ENCODE measurements at places on chromosomes 12 and 14. TPM values are rescaled to one million over a fixed set of nuclear protein-coding genes. Genes with fewer than 3 reads are reported as not detected.

DNA sequence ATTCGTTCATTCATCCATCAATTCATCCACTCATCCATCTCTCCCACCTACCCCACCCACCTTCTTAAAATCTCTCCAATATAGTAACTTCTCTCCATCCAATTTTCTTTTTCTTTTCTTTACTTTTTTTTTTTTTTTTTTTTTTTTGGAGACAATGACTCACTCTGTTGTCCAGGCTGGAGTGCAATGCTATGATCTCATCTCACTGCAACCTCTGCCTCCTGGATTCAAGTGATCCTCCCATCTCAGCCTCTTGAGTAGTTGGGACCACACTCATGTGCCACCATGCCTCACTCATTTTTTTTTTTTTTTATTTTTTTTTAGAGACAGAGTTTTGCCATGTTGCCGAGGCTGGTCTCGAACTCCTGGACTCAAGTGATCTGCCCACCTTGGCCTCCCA, 118.4 kb downstream of the SUDS3 start:
- no peak for DNase-seq

- DNase-seq, result no peak
Observed at GRCh38 chr12:66144791-66145754, 14.5 kb upstream of the LLPH start.

- peak; percentile 17 for DNase-seq
Observed at GRCh38 chr14:92540472-92541048, 27.0 kb downstream of the RIN3 start.

GRCh38 chr14:22854963-22855724, 16.4 kb upstream of the LRP10 start:
- DNase-seq, result no peak

DNA sequence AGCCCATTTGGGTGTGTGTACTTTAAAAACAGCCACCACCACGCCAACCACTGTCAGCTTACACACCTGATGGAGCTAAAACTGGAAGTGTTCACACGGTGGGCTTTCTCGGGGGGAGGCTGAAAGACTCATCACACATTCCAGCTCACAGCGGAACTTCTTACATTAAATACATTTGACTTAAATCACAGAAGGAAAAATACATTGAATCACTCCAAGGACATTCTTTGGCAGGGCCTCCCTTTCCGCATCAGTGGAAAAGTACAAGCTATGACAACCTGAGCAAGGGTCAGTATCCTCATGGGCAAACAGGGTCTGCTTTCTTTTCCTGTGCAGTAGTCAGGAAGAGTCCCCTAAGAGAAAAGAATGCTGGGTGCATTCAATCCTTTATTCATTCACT, 31.0 kb upstream of the TC2N start:
- DNase-seq, result no peak

GRCh38 chr12:32039917-32040575, 66.6 kb upstream of the BICD1 start:
- no peak for DNase-seq

GRCh38 chr12:10395390-10395998, 5.7 kb upstream of the KLRK1 start:
- no peak for DNase-seq

GRCh38 chr14:68359022-68359836, 433.6 kb downstream of the ZFP36L1 start:
- DNase-seq, result peak; percentile 70

GRCh38 chr12:57235017-57235727, 5.7 kb downstream of the SHMT2 start:
- DNase-seq, result peak; percentile 68

DNA sequence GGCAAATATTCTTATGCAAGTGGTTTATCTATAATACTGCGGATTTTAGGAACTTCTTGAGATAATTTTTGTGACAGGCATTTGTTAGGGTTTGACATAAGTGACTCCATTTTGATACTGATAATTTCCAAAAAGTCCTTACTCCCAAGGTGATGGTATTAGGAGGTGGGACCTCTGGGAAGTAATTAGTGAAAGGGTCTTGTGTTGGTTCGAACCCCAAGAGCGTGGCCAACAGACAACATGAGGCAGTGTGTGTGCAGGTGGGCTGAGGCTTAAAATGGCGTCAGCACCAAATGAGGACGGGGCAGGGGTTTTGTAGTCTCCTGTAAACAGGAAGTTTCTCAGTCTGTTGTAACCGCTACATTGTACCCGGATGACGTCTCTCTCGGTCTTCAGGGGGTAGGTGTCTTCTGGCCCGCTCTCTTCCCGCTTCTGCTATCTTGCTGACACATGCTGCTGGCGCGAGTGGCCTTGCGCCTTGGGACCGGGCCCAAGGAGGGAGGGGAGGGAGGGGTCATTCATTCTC, 1.7 kb upstream of the C12orf43 start:
- DNase-seq, result no peak

DNA sequence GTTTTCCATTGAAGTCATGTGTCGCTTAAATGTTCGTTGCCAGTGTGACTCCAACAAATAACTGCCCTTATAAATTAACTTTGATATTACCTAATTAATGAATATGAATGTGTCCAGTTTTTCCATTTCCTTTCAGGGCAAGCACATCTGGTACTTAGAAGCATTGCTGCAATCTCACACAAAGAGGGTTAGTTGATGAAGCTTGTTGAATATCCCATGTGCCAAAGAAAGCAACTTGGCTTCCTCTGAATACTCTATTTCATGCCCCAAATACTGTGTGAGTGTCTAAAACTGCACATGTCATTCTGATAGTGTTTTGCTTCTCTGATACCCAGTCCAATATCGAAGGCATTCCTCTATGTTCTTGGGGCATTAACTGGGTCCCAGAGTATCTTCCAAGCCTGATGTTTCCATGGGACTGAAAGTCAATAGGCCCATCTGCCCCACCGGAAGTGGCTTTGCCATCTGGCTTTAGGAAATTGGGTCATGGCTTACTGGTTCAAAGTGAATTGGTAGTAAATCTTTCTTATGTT, 75.8 kb upstream of the CNTN1 start:
- no peak for DNase-seq

DNA sequence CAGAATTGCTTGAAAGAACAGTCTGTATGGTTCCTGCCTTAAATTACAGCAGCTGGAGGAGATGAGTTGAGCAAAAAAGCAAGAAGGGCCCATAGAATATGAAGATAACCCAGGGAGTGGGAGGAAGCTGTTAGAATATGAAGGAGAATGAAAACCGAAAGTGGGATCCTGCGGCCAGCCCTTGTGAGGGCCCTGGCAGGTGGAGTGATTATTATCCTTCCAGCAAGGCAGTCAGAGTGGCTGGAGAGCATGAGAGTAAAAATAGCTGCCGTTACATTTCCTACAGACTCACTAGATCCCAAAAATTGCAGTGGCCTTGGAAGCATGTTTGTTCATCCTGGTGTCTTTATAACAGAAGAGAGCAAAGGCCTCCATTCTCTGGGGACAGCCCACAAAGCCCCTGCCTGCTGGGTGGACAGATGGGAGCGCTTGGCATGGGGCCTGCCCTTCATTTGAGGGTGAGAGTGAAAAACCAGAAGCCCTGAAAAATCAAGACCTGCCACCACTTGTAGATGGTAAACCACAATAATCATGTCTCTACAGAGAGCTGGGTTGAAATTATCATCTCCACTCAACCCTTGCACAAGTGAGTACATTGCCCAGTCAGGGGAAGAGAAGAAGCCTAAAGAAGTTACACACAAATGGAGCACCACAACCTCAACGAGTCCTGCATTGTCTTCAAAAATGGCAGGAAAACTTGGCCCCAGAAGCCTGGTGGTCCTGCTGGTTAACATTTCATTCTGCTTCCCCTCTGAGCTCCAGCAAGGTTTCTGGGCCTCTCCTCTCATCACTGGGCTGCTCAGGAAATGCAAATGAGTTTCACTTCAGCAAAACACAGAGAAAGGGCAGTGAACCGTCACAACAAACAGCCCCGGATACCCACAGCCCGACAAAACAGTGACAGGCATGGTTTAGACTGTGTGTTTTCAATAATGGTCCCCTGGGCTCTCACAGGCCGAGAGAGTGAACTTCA, 20.5 kb downstream of the ZDHHC22 start:
- DNase-seq, result no peak

DNA sequence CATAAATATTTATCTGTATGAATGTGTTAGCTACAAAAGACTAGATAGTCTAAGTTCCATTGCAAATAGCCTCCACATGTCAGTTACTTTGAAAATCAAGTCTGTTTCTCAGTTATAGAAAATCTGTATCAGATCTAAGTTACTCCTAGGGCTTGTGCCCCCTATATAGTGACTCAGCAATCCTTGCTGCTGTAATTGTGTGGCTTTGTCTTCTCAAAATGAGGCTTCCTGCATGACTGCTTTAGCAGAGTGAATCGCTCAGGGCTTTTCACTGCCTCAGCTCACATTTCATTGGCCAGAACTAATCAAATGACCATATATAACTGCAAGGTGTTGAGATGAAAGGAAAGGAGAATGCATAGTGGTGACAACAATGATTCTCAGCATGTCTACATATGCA, 552.2 kb upstream of the STXBP6 start:
- no peak for DNase-seq

DNA sequence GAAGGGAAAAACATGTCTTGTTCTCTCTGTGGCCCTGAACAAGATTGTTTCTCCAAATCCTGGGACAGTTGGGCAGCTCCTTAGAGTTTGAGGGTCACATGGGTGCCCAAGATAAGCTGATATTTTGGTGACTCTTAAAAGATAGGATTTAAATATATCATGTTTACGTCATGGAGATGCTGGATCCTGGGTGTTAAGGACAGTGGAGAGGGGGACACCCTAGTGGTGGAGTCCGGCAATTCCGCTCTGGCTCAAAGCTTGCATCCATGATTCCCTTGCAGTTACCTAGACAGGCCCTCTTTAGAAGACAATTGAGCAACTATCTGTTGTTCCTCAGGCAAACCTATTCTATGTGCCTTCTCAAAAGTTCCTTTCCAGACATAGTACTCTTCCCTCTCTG, 101.8 kb downstream of the CMKLR1 start:
- DNase-seq, result no peak

DNA sequence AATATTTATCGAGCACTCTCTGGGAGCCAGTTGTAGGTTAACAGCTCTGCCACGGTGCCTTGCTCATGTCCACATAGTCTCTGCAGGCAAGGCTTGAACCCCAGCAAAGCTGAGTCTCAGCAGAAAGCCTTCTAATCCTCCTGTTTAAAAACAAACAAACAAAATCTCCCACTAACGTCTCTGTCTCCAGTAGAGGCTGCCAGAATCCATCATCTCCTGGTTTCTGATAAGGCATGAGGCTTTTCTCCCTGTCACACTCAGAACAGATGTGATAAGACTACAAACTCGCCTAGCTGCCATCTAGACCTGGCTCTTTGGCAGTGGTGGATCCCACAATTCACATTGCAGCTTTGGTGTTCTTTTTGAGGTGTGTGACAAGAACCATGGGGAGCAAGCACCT, 813.2 kb downstream of the AACS start:
- no peak for DNase-seq

GRCh38 chr12:81888961-81889360, 129.8 kb upstream of the PPFIA2 start:
- no peak for DNase-seq

- no peak for DNase-seq
Observed at GRCh38 chr12:49507139-49507538, 31.7 kb upstream of the KCNH3 start.

GRCh38 chr12:33476058-33476457, 36.4 kb upstream of the SYT10 start:
- DNase-seq, result no peak

DNA sequence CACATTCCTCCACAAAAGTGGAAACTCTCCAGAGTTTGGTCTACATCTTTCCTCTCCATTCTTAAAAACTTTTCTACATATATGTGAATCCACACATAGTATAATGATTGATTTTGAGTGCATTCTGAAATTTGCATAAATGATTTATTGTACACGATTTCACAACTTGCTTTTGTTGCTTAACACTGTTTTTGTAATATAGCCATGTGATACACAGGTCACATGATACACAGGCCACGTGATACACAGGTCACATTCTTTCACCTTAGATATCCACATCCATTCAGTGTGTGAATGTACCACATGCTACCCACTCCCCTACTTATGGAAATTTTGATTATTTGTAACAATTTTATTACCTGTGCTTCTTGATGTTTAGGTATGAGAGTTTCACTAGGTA, 319.1 kb downstream of the ZFP36L1 start:
- DNase-seq, result no peak

DNA sequence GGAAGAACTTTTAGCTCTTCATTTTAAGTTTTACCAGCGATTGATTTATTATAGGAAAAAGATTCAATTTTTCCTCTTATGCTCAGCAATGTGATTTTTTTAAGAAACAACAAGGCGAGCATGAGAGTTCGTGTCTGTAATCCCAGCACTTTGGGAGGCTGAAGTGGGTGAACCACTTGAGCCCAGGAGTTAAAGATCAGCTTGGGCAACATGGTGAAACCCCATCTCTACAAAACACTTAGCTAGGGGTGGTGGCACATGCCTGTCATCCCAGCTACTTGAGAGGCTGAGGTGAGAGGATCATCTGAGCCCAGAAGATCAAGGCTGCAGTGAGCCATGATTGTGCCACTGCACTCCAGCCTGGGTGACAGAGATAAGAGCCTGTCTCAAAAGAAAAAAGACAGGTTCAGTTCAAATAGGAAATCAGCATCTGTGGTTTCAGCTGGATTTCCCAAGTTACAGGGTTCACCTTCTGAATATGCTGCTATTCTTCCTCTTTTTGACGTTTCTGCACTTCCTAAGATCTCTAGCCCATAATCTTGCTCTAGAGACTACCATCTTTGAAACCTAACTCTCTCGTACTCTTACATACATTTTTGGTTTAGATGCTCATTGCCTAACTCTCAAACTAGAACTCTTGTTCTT, 274.7 kb downstream of the SEC23A start:
- DNase-seq, result no peak

DNA sequence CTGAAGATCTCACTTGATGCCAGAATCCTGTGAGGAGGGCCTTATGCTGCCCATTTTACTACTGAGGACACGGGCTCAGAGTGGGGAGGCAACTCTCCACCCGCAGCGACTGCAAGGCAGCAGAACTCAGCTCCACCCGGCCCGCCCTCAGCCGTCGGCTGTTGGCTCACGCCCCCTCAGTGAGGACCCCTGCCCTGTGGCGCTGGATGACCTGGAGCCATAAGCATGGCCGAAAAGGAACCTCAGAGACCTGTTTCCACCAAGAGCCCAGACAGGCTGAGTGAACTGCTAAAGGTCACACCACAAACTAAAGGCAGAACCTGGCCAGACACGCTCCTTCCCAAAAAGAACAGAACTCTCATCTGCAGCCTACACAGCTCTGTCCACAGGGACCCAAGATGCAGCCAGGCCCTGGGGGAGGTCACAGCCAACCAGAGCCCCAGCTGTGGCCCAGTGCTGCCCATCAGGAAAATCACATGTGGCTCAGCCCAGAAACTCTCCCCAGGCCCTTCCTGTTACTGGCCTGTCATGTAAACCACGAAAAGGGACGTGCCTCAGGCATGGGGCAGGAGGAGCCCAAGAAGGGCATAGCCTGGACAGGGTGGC, 32.8 kb downstream of the CCNK start:
- no peak for DNase-seq

TAC3 gene
- 0.80 TPM for polyA plus RNA-seq

NOS1 gene
- 0.81 TPM for polyA plus RNA-seq

KLRC2 gene
- polyA plus RNA-seq, result not detected

L3HYPDH gene
- 67.4 TPM for polyA plus RNA-seq

JPH4 gene
- polyA plus RNA-seq, result 8.9 TPM

RASAL1 gene
- polyA plus RNA-seq, result 6.3 TPM

ACVR1B gene
- polyA plus RNA-seq, result 52.6 TPM

FAM90A1 gene
- polyA plus RNA-seq, result 3.8 TPM

KRT7 gene
- 56.5 TPM for polyA plus RNA-seq

GLIPR1L2 gene
- 2.6 TPM for polyA plus RNA-seq

Data from left kidney (tissue), 8 donors.